T-cell (primary cell): ENCODE measurements at places on chromosomes 2 and 18.

DNA sequence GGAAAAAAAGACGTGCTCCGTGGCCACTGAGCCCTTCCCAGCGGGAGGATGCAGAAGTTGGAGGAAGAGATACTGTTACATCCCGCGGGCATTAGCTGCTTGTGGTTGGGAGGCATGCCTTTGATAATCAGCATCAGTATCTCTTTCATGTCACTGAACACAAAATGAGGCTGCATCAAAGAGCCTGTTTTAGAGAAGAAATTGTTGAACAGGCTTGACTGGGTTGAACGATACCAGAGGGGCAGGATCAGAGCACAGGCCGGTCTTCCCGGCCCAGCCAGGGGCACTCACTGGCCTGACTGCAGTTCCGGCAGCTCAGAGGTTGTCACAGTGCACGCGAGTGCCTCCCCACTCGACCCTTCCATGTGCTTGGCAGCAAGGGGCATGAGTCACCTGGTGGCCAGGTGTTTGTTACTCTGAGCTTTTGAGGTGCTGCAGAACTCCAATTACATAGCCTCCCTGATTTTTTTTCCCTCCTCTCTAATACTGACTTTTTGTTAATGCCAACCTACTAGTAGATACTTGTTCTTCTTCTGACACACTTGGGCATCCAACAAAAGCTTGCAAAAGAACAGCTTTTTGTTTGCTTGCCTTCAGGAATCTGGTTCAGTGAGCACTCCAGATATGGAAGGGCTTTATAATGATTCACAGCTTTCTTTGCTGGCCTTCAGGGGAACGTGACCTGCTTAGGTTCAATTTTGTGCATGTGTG, 121.6 kb downstream of the VAPA start:
- DNase-seq: no peak

GRCh38 chr18:56284319-56284718, 354.1 kb downstream of the TXNL1 start:
- DNase-seq: no peak

DNA sequence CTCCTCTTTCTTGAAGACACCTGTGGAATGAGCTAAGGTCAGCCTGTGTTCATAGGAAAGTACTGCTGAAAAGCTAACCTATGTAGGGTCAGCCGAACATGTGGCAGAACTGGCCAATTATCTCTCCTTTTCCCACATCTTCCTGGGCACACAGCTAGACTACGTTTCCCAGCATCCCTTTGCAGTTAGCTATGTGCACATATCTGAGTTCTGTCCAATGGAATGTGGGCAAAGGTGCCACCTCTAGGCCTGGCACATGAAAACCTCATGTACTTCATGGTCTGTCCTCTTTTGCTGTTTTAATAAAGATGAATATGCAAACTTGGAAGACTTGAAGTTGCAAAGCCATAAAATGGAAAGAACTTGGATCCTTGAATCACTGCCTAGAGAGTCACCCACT, 352.6 kb downstream of the TNS1 start:
- no peak for DNase-seq

DNA sequence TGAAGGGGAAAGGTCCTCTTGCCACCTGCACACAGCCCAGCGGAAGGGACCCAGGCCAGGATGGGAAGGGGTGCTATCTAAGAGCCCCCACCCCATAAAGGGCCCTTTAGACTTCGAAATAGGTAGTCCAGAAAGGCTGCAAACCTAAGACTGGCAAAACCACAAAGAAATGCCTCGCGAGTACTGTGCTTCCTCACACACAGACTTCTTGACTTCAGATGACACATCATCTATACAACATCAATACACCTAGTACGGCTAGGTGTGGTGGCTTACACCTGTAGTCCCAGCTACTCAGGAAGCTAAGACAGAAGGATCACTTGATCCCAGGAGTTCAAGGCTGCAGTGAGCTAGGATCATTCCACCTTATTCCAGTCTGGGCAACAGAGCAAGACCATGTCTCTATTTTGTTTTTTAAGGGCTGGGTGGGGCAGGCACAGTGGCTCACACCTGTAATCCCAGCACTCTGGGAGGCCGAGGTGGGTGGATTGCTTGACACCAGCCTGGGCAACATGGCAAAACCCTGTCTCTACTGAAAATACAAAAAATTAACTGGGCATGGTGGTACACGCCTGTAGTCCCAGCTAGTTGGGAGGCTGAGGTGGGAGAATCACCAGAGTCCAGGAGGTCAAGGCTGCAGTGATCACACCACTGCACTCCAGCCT, 125.8 kb downstream of the CABLES1 start:
- no peak for DNase-seq
